Hepatic stellate cell (primary cell): ENCODE measurements at places on chromosomes 2 and 18.

GRCh38 chr2:56334622-56335021 lies 150.8 kb downstream of the CCDC85A start:
- DNase-seq, result peak; percentile 42

- DNase-seq, result no peak
These were observed 137.6 kb downstream of the NCK2 start for GRCh38 chr2:105882341-105882740.

DNA sequence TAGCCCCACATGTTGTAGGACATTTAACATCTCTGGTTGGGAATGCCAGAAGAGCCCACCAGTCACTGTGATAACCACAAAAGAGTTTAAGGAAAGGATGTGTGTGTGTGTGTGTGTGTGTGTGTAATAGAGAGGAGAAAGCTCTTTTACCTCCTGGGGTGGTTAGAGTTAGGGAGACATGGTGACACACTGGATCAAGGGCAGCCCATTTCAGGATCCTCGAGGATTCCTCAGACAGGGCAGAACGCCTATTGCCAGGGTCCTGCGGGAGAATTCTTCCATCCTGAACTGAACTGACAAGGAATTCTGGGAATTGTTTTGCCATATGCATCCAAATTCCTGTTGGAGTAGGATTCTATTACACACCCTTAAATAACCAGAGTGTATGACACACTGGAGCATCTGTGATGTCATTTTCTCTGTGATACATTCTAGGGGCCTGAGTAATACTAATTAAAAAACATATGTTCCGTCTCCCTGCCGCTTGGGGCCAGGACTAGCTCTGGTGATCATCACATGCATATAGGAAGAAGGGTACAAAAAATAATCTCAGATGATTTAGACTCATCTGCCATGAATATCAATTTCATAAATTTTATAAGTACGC lies 156.4 kb upstream of the MMADHC start:
- peak; percentile 32 for DNase-seq

GRCh38 chr2:98908931-98909316 lies 27.1 kb downstream of the CRACDL start:
- DNase-seq, result no peak

- no peak for DNase-seq
These were observed 431.8 kb downstream of the SOCS6 start for GRCh38 chr18:70720607-70721006.

GRCh38 chr2:7020939-7021470 lies 103.8 kb downstream of the RNF144A start:
- DNase-seq, result no peak

GRCh38 chr2:64568836-64569235 lies 44.7 kb downstream of the AFTPH start:
- no peak for DNase-seq

DNA sequence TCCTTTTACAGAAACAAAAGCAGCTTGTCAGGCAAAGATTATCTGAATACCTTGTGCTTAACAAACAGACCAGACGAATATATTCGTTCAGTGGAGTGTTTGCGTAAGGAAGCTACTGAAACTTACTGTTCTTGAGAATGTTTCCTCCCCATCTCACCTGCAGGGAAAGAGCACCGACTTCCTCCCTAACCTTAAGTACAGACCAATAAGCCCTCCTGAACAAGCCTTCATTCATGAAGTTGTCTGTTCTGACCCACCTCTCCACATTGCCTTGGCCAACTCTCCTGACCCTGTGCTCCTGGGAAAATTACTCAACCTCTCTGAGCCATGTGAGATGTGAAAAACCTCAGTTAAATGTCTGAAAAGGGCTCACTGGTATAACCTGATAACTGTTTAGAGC lies 35.2 kb downstream of the STK39 start:
- no peak for DNase-seq

- no peak for DNase-seq
These were observed 140.8 kb downstream of the TTN start for GRCh38 chr2:178666458-178666857.

- DNase-seq, result no peak
These were observed 7.0 kb downstream of the KIF5C start for GRCh38 chr2:148882051-148882450.

DNA sequence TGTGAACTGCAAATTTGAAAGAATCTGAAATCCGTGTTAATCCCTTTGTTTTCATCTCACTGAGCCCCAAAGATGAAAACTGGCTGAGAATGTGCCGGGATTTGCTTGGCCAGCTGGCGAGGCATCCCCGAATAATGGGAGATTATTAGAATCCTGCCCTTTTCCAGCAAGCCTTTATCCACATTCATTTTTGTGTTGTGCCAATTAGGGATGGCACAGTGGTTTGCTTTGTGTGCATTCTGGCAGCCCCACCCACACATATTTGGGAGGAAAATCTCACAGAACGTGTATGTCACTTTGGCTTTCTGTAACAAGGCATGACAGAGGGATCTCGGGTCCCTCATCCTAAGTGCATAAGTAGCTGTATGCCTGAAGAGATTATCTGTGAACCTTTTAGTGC lies 405.8 kb upstream of the FAM98A start:
- no peak for DNase-seq

GRCh38 chr2:123732563-123732962 lies 292.5 kb upstream of the CNTNAP5 start:
- DNase-seq, result no peak

DNA sequence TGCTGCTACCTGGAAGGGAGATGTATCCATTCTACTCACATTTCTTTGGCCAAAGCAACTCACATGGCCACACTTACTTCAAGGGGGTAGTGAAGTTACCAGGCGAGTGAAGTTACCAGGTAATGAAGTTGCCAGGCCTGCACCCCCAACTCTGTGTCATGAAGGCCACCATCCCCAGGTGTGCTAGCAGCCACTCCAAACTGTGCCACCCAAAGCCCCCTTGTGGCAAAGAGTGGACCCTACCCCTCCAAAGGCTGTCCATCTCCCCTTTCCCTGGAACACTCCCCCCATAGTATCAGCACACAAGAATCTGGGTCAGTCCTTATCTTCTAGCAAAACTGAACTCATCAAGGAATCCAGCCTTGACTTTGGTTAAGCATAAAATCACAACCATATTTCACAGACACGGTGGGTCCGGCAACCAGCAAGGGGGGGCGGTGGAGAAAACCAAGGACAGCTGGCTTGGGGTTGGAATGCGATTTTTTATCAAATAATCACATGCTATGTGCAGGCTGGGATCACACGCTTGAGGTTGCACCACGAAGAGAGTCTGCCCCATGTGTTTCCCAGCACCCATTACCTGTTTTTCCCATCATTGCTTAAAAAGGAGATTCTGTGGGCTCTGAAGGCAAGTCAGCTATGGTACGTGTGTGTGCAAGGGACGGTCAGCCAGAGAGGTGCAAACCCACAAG lies 60.9 kb downstream of the ZFP36L2 start:
- no peak for DNase-seq

GRCh38 chr2:140891614-140892212 lies 1239.1 kb downstream of the LRP1B start:
- DNase-seq, result no peak

- no peak for DNase-seq
These were observed 27.6 kb downstream of the STK17B start for GRCh38 chr2:196143730-196144131.

GRCh38 chr2:223007531-223007930 lies 44.5 kb upstream of the KCNE4 start:
- peak; percentile 30 for DNase-seq

GRCh38 chr2:46161315-46161714 lies 135.9 kb upstream of the EPAS1 start:
- no peak for DNase-seq

DNA sequence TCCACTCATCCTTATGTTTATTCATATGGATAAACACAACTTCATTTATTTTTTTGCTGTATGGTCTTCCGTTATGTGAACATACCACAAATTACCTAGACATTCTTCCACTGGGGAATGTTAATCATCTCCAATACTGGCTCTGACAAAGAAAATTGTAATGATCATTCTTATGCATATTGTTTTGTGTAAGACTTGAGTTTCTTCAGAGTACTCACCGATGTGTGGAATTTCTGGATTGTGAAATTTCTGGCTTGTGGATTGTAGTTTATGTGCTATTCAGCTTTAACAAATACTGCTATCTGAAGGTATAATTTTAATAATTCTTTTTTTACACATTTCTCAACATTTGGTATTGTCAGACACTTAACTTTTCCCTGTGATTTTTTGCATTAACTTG lies 212.2 kb upstream of the THUMPD2 start:
- DNase-seq, result no peak

DNA sequence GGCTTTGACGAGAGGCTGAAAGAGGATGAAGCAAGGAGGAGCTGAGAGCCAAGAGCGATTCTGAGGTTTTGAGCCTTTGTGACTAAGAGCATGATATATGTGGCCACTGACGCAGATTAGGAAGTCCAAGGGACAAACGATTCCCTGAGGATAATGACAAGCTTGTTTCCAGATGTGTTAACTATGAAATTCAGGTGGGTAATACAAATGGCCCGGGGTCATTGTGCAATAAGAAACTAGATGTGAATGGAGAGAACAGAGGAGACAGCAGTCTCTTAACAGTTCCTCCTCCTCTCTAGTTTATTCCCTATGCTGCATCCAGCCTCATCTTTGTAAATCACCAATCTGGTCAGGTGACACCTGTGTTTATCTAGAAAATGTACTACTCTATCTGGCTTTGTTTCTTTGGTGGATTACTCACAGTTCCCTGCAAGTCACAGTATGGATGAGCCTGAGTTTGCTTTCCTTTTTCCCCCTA lies 84.2 kb downstream of the SOCS6 start:
- peak; percentile 25 for DNase-seq

GRCh38 chr2:126686286-126686685 lies 30.3 kb downstream of the GYPC start:
- no peak for DNase-seq

- peak; percentile 75 for DNase-seq
These were observed 11.4 kb downstream of the RAB31 start for GRCh38 chr18:9719421-9719981.

DNA sequence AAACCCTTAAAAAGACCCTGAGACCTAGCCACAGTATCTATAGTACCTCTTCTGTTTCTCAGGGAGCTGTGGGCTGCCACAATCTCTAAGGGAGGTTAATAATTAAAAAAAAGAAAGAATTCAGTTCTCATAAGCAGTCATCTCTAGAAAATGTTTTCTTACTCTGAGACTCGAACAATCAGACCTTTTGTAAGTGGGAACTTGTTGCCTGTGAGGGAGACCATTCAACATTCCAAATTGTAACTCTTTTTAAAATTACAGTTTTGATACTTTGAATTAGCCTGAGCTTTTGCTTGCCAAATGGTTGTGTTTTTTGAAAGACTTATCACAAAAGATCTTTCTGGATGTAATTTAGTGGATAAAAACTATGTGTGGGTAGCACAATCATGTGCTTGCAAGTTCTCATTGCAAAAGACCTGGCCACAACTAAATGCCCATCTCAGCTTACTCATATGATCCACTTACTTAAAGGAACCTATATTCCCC lies 33.3 kb downstream of the IL1R2 start:
- DNase-seq, result no peak

- no peak for DNase-seq
These were observed 304.8 kb downstream of the PDE11A start for GRCh38 chr2:177767768-177768167.

- DNase-seq, result no peak
These were observed 83.6 kb downstream of the ACOXL start for GRCh38 chr2:110815938-110816337.

DNA sequence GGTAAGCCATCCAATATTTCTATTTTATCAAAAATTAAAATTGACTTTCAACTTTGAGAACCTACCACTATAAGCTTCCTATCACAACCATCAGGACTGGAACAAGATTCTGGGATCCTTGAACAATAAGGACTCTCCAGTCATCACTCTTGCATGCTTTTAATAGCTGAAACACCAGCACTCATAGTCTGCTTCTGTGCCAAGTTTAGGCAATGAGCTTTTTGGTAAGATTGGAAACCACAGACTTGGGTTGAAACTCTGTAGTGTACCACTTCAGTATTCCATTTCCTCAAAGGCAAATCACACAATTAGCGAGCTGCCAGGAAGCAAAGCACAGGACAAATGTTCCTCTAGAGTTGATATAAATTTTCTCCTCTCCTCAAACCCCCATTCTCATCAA lies 1065.8 kb upstream of the SLC39A10 start:
- no peak for DNase-seq

DNA sequence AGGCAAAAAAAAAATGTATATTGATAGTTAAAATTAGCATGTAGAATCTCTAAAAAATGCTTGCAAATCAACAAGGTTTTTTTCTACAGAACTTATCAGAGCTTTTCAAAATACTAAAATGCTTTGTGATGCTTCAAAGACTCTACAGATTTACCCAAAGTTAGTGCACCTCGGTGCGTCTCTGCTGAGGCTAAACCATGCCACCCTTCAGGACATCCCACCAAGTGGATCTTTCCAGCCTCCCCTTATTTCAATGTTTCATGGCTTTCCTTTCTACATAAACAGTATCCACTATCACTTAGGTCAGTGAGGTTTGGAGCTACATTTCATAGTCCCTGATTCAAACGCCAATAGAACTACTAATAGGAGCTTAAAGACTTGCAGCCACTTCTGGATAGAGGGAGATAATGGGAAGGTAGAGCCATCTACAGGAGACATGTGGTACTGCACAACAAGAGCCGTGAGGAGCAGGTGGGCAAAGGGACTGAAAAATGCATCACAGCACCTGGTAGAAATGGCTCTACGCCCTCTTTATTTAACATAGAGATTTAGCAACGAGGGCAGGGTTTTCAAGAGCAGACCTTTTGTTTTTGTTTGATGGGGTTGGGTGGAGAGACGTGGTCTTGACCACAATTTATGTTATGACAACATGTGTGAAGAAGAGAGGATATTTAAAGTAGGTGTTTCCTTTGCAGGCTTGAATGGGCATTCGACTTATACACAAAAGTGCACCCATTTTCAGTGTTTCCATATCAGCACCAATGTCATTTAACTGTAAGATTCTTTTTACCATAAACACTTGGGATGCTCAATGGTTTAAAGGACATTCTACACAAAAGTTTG lies 56.1 kb upstream of the SLC35G4 start:
- peak; percentile 51 for DNase-seq

DNA sequence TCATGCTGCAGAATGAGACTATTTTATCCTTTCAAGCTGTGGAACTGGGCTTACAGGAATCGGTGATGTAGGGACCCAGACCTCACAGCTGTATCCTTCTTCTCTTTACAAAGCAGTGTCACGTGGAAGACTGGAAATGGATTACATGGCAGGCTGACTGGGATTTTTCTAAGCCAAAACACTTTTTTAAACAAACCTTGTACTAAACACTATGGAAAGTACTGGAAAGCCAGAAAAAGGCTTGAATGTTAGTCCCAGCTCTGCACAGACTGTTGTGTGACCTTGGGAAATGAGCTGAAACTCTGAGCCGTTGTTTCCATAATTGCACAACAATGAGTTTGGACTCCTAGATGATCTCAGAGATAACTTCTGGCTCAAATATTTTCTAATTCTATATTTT lies 7.6 kb upstream of the ADAM23 start:
- DNase-seq, result no peak

DNA sequence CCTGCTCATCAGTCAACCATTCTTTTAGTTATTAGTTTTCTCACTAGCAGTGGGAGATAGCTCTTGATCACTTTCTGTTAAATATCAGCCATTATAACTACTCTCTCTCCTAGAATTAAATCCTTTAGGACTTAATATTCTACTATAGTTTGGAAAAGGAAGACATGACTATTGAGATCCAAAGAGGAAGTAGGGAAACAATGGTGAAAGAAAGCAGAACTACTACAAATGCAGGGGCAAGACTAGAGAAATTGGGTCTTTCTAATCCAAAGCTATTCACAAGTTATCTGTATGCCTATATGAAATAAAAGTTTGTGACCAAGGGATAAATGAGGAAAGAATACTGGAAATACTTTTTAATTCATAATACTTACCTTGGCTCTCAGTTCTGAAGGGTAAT lies 65.1 kb downstream of the SRBD1 start:
- DNase-seq, result no peak
